ENCODE measurements at places on chromosomes 16 and 17.

DNA sequence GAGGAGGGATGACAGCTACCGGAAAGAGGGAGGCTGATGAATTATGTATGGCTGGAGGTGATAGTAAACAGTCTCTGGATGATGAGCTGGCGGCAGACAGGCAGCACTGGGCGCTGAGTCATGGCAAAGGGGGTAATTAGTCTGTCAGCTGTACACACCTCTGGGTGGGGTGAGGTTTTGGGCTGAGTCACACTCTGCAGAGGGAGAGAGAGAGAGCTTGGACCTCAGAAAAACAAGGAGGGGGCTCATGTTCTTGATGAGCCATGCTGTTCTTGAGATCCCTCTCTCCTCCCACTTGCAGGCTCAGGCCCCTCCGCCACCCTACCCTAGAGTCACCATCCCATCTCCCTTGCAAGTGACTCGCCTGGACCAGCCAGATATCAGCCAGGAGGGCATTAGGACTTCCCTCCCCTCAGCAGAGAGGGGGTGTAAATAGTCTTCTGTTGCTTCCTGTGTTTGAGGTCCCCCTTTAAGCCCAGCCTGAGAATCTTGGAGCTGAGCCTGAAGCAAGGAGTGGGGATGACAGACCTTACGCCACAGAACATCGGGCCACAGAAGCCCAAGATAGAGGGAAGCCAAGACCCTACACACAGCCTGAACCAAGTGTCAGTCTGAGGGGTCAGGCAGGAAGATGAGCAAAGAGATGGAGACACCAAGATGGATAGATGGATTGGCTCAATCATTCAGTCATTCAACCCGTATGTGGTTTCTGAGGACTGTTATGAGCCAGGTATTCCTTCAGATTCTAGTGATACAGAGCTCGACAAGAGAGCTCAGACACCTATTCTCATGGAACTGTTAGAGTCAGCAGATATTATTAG, 383.2 kb upstream of the CCL2 start:
- DNase-seq: no peak

DNA sequence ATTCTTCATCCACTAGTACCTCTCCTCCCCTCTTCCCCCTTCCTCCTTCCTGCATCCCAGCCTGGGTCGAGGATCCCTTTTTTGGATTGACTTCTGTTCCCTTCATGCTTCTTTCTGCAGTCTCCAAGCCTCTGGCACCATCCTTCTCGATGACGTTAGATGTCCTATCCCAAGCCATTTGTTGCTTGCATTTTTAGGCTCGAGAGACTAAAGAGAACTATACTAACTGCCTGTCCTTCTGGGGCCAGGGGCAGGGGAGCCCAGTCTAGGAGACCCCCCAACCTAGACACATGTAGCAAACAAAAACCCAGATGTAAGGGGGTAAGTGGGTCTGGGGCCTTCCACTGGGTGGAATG, 23.9 kb downstream of the UNK start:
- no peak for DNase-seq

DNA sequence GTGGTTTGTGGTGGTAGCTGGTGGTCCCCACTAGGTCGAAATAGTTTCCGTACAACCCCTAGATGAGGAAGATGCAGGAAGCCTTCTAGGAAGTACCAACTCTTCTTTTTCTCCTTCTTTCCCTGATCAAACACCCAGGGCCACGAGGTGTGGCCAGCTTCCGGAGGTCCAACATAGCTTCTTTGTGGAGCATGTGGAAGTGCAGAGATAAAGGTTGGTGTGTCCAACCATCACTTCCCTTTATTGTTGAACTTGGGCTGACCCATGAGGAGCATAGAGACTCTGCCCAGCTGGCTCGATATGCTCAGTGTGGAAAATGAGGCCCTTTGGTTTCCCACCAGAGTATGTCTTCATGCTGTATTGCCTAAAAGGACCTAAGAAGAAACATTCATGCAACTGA, 6.3 kb upstream of the RGS9 start:
- no peak for DNase-seq

DNA sequence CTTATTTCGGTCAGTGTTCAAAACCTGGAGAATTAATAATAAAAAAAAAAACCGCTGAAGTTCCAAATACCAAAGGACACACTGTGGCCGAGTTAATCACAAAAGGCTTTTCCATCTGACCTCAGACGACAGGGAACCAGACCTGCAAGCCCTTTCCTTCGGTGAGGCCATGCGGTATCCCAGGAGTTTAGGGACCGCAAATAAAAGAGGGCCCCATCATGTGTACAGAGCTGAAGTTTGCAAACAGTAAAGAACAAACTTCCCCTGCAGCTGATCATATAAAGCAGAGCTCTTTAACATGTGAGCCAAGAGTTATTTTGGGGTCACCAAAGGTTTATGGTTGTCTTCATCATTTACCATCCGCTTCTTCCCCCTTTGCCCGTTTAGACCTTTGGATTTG, 33.0 kb upstream of the FOXJ1 start:
- DNase-seq: no peak

- DNase-seq: no peak
These were observed 72.4 kb downstream of the WIPI1 start for GRCh38 chr17:68384941-68385340.

All from bone marrow (tissue), 2 donors.